ENCODE measurements at places on chromosomes 1 and 21. TPM values are rescaled to one million over a fixed set of nuclear protein-coding genes. Genes with fewer than 3 reads are reported as not detected.

The CLEC20A gene
- polyA plus RNA-seq: 0.30 TPM

The VHLL gene
- not detected for polyA plus RNA-seq

The XPR1 gene
- 41.5 TPM for polyA plus RNA-seq

- no peak for DNase-seq
Measured at GRCh38 chr1:191592039-191592438, 566.2 kb upstream of the RGS18 start.

DNA sequence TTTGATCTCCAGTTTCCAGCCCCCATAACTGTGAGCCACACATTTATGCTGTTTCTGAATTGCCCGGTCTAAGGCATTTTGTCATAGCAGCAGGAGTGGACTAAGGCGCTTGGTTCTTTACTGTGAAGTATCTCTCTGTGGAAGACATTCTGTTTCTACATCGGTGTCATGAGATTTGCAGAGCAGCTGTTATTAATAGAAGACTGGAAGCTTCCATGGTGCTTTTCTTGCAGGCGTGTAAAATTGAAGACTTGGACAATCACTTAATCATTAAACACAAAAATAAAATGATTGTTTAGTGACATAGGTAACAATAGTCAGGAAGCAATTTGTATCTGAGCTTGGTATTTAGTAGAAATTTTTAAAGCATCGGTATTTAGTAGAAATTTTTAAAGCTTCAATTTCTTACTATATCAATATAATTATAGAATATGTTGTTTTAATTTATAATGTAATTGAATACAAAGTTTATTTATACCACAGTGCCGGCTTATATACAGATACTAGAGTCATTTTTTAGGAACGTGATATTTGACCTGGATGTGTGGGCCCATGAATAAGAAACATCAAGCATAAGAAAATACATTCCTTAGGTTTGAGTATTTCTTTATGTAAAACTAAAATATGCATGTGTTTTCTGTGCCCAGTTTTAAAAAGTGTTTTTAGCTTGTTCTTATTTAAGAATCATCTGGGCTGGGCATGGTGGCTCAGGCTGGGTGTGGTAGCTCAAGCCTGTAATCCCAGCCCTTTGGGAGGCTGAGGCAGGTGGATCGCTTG lies 60.6 kb upstream of the COL6A1 start:
- no peak for DNase-seq

- no peak for DNase-seq
Measured at GRCh38 chr21:45427331-45428271, 22.6 kb downstream of the COL18A1 start.

DNA sequence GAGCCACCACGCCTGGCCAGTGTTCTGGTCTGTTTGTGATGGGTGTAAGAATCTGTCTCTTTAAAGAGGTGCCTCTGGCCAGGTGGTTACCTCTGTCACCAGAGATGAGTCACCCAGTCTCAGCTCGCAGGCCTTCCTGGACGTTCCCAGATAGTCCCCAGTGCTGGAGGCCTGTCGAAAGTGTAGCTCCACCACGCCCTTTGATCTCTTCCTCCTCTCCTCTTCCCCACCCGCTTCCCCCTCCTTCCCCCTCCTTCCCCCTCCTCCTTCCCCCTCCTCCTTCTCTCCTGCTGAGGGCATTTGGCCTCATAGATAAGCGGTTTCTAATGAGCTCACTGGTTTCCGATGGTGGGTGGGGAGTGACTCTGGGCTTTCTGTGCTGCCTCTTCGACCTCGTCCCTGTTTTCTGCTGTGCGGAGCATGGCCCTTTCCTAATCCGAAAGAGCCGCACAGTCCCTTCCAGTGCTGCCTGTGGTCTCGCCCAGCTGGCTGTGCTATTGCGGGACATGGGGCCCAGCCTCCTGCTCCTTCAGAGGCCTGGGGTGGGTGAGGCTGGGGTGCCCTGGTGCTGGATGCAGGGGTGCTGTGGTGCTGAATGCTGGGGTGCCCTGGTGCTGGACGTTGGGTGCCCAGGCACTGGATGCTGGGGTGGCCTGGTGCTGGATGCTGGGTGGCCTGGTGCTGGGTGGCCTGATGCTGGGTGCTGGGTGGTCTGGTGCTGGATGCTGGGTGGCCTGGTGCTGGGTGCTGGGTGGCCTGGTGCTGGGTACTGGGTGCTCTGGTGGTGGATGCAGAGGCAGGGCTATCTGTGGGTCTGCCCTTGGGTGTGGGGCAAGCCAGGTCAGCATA lies 19.2 kb downstream of the AGPAT3 start:
- DNase-seq: no peak

- DNase-seq: no peak
Measured at GRCh38 chr1:200317236-200317635, 92.6 kb downstream of the ZNF281 start.

DNA sequence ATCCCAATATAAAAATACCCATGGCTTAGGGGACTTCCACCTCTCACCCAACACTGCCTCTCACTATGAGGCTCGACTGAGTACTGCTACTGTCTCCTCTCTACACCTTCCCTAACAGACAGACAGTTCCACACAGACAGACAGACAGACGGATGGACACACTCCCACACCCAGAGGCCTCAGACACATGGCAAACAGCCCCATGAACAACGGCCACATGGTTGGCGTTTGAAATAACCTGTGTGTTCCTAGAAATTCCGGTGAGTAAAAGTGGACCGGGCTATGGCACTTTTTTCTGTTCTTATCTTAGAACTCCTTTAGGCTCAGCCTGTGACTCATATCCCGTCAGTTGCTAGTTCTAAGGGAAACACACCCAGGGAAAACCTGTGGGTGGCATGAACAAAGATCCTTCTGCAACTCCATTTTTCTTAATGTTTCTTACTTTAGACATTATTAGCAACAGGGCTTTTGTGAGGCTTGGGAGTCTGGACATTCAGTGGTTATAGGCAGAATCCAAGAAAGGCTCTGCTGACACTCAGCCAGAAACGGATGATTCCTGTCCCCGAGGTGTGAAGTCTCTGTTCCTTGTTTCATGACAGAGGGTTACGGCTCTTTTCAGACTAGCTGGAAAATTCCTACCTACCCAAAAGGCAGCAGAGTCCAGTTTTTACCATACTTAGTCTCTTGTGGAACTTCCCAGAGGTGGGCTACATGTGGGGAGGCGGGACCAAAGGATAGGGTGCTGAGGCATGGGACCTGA lies 90.5 kb upstream of the TLR5 start:
- no peak for DNase-seq

All from left renal pelvis (tissue), 4 donors.